ENCODE measurements at places on chromosomes 5 and 9.

DNA sequence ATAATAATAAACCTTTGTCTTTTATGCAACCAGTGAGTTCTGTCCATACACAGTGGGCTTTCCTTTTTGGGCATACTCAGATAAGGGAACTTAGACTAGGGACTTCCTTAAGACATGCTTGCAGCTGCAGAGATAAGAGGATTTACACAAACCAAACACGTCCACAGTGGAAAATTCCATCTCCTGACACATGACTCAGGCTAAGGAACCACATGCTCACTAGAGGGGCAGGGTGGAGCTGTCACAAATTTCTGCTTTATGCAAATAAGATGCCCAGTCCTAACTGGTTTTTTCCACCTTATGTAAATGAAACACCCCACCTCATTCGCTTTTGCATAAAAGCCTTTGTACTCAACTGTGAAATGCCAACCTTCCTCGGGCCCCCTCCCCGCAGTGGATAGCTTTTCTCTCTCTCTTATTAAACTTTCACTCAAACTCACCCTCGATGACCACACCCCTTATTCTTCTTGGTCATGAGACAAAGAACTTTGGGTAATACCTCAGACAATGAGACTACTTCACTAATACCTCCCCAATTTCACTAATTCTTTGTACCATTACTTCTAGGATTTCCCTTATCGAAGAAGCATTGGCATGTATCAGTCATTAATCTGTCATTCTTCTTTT, 170.3 kb upstream of the FTMT start:
- DNase-seq: no peak

DNA sequence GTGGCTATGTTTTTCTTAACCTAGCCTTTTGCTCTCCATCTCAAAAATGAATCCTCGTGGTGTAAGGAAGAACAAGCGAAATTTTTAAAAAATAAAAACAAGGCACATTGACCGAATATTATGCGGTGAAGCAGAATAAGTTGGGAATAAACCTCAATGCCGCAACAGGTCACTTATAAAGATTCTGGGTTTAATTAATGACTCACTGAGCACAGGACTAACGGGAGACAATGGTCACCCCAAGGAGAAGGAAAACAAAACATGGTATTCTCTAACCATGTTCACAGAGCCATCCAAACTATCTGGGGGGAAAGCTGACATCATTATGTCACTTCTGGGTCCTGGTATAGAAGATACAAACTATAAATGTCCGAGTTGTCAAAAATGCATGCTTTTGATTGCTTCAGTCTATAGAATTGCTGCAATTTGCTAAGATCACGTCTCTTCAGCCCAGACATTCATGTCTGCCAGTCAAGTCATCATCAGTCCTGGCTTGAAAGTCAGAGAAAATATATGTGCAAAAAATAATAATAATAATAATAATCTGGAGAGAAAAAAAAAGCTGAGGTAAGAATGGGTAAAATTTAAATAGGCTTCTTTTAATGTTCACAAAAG, 280.6 kb downstream of the NR2F1-AS1 start:
- no peak for DNase-seq

GRCh38 chr9:132575005-132575609, 7.3 kb upstream of the BARHL1 start:
- no peak for DNase-seq

DNA sequence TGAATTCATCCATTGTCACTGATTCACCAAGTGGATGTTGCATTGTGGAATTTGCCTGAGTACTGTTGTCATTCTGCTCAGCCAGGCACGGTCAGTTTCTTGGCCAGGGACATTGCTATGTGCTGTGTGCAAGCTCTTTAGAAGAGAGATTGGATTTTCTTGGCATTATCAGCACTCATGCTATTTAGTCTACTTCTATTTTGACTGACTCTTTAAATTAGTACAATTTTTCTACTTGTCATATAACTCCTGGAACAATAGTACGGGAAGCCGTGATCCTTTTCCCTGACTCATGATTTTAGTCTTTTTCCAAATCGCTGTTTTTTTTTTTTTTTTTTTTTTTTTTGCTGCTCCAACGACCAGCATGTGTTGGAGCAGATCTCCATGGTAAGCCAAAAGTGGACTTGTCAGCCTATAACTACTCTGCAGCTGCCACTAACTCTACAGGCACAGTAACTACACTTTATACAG, 129.7 kb downstream of the CDC42SE2 start:
- no peak for DNase-seq

DNA sequence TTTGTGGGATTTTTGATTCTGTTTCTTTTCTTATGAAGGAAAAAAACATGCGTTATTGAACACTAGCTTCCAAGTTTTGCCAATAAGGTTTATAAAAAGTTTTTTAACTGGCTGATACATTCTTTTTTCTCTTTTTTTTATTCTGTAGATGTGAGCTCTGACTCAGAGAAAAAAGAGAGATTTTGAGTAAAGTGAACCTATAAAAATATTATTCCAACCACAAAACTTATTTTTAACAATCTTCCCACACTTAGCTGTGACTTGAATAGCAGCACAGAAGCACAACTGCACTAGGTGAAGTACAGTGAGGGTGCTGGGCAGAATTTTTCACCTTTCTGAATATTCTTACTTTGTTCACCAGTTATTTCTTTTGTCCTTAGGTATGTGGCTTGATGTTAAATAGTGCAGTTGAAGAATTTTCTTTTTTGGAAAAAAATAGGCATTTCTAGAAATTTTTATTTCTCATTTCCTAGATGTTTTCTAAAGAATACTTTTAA, 41.6 kb downstream of the CHSY3 start:
- DNase-seq: no peak

GRCh38 chr5:54996466-54996865, 11.1 kb upstream of the ESM1 start:
- DNase-seq: no peak

GRCh38 chr5:124888622-124889485, 142.4 kb upstream of the ZNF608 start:
- DNase-seq: no peak

GRCh38 chr5:144194144-144194543, 23.5 kb downstream of the KCTD16 start:
- no peak for DNase-seq

DNA sequence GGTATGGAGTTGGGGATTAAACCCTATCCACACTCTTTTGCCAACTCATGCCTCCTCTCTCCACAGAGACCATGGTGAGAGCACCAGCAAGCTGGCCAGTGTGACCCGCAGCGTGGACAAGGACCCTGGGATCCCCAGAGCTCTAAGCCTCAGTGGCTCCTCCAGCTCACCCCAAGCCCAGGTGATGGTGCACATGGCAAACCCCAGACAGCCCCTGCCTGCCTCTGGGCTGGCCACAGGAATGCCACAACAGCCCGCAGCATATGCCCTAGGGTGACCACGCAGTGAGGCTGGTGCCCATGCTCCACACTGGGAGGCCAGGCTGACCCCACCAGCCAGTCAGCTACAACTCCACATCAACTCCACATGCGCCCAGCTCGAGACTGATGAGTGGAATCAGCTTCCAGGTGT, 11.5 kb upstream of the CARD19 start:
- DNase-seq: no peak
